ENCODE measurements at places on chromosomes 2 and 18. TPM values are rescaled to one million over a fixed set of nuclear protein-coding genes. Genes with fewer than 3 reads are reported as not detected.

Gene SMC6
- total RNA-seq: 38.2 TPM

Gene RFTN2
- 8.2 TPM for total RNA-seq

Gene IMPACT
- 66.5 TPM for total RNA-seq

Gene PRKAG3
- total RNA-seq: not detected

Gene SCYGR4
- total RNA-seq: not detected

Gene FBXO48
- total RNA-seq: 2.9 TPM

GRCh38 chr2:74228772-74229171 lies 30.4 kb downstream of the MTHFD2 start:
- no peaks in the 10 kb centered on the region for H3K27me3 ChIP-seq
- DNase-seq: peak; percentile 31
- no peaks in the 10 kb centered on the region for H3K4me1 ChIP-seq
- no peak overlapping the region for H3K27ac ChIP-seq

DNA sequence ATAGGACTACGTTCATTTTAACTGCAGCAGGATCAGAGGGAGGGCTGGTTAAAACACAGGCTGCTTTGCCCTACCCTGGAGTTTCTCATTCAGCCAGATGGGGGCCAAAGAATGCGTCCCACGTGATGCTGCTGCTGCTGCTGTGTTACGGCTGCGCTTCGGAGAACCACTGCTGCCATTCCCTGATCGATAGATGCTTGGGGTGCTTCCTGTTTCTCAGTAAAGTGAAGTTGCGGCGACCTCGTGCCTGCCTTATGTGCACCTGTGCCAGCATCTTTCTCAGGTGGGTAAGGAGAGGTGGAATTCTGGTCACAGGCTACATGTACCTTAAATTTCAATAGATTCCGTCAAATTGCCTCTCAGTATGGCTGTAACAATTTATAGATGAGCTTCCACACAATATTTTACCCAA lies 24.7 kb upstream of the TOGARAM2 start:
- no peak overlapping the region for H3K27ac ChIP-seq
- peak overlapping the region; percentile 8 for H3K4me3 ChIP-seq
- peaks cover 26% of the 10 kb centered on the region for H3K4me1 ChIP-seq

GRCh38 chr2:242053921-242054320 lies 184.4 kb downstream of the RTP5 start:
- no peak overlapping the region for H3K27ac ChIP-seq
- no peaks in the 10 kb centered on the region for H3K36me3 ChIP-seq
- peaks cover 60% of the 10 kb centered on the region for H3K27me3 ChIP-seq

- no peak overlapping the region for H3K4me3 ChIP-seq
- H3K36me3 ChIP-seq: no peaks in the 10 kb centered on the region
- H3K27me3 ChIP-seq: no peaks in the 10 kb centered on the region
- DNase-seq: peak; percentile 66
- H3K27ac ChIP-seq: no peak overlapping the region
- H3K4me1 ChIP-seq: no peaks in the 10 kb centered on the region
Measured at GRCh38 chr2:237154082-237154638, 68.5 kb downstream of the COPS8 start.

GRCh38 chr2:134275058-134275862 lies 21.4 kb downstream of the MGAT5 start:
- H3K36me3 ChIP-seq: no peaks in the 10 kb centered on the region
- no peak for DNase-seq
- no peak overlapping the region for H3K4me3 ChIP-seq
- no peaks in the 10 kb centered on the region for H3K4me1 ChIP-seq
- no peak overlapping the region for H3K27ac ChIP-seq

DNA sequence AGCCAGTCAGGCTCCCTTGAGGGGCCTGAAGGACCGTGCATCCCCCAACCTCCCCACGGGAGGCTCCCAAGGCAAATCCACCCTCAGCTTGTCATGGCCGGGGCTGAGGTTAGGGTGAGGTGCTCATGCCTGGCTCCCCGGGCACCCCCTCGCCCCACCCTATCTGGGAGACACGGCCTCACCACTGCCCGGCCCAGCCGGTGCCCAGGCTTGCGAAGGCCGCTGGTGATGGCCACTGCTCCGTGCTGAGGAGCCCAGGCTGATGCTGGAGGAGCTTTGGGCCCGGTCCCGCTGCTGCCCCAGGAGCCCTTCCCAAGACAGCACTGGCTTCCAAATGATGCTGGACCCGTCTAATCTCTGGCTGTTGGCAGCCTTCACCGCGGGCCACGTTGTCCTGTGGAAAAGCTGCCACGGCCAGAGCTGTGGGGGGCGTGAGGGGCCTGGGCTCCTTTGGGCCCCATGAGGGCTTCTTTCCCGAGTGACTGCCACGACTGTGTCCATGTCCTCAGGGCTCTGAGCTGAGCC lies 135.7 kb upstream of the CTDP1 start:
- no peaks in the 10 kb centered on the region for H3K27me3 ChIP-seq
- peaks cover 4% of the 10 kb centered on the region for H3K4me1 ChIP-seq
- H3K36me3 ChIP-seq: no peaks in the 10 kb centered on the region
- H3K4me3 ChIP-seq: no peak overlapping the region
- no peak for DNase-seq

- no peak for DNase-seq
- H3K27me3 ChIP-seq: peaks cover 25% of the 10 kb centered on the region
- no peak overlapping the region for H3K4me3 ChIP-seq
- no peak overlapping the region for H3K27ac ChIP-seq
- no peaks in the 10 kb centered on the region for H3K36me3 ChIP-seq
- H3K4me1 ChIP-seq: peaks cover 11% of the 10 kb centered on the region
Measured at GRCh38 chr2:60739156-60739555, 16.9 kb upstream of the PAPOLG start.

GRCh38 chr2:30577151-30577550 lies 130.1 kb downstream of the LCLAT1 start:
- no peaks in the 10 kb centered on the region for H3K36me3 ChIP-seq
- no peaks in the 10 kb centered on the region for H3K27me3 ChIP-seq
- no peak overlapping the region for H3K4me3 ChIP-seq

GRCh38 chr18:79851489-79851888 lies 53.8 kb downstream of the KCNG2 start:
- H3K27ac ChIP-seq: no peak overlapping the region
- DNase-seq: no peak
- peaks cover 12% of the 10 kb centered on the region for H3K27me3 ChIP-seq
- H3K4me3 ChIP-seq: no peak overlapping the region

DNA sequence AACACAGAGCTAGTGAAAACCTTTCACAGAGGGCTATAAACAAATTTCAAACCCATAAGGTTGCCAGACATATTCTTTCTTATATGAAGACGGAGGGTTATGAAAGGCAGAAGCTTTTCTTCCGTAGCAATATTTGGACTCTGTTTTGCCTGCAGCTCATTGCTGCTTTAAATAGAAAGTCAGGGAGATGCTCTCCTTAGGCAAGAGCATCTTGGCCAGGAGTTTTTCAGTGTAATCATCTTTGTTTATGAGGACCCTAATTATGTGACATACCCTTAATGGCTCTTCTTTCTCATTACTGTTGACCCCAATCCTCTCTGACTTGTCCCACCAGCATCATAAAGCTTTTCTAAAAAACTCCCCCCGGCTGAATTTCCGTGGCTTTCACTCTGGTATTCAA lies 433.4 kb upstream of the NRXN1 start:
- no peaks in the 10 kb centered on the region for H3K27me3 ChIP-seq
- no peak for DNase-seq
- H3K4me3 ChIP-seq: no peak overlapping the region

- no peak for DNase-seq
- H3K4me1 ChIP-seq: no peaks in the 10 kb centered on the region
- H3K4me3 ChIP-seq: no peak overlapping the region
- no peaks in the 10 kb centered on the region for H3K27me3 ChIP-seq
- no peaks in the 10 kb centered on the region for H3K36me3 ChIP-seq
Measured at GRCh38 chr2:101234169-101234938, 18.3 kb upstream of the CNOT11 start.

DNA sequence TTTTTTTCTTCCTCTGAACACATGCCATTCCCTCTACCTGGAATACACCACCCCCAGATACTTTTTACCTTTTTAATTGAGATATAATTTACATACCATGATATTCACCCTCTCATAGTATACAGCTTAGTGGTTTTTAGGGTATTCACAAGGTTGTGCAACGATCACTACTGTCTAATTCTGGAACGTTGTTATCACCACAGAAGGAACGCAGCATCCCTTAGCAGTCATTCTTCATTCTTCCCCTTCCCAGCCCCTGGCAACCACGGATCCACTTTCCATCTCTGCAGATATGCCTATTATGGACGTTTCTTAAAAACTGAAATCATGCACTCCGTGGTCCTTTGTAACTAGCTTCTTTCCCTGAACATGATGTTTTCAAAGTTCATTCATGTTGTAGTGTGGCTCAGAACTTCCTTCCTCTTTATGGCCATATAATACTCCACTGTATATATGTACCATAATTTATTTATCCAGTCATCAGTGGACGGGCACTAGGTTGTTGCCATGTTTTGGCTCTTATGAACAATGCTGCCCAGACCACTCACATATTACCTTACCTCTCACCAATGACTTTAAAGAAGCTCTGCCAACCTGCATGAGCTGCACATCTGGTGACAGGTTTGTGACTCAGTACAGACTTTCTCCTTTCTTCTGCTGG lies 168.9 kb downstream of the CTIF start:
- no peak overlapping the region for H3K27ac ChIP-seq
- no peak for DNase-seq
- H3K27me3 ChIP-seq: no peaks in the 10 kb centered on the region
- H3K36me3 ChIP-seq: no peaks in the 10 kb centered on the region
- H3K4me1 ChIP-seq: peaks cover 9% of the 10 kb centered on the region

GRCh38 chr2:239268549-239268948 lies 132.3 kb downstream of the HDAC4 start:
- H3K27me3 ChIP-seq: no peaks in the 10 kb centered on the region
- H3K4me3 ChIP-seq: no peak overlapping the region
- no peak for DNase-seq
- peaks cover 27% of the 10 kb centered on the region for H3K4me1 ChIP-seq
- no peaks in the 10 kb centered on the region for H3K36me3 ChIP-seq

DNA sequence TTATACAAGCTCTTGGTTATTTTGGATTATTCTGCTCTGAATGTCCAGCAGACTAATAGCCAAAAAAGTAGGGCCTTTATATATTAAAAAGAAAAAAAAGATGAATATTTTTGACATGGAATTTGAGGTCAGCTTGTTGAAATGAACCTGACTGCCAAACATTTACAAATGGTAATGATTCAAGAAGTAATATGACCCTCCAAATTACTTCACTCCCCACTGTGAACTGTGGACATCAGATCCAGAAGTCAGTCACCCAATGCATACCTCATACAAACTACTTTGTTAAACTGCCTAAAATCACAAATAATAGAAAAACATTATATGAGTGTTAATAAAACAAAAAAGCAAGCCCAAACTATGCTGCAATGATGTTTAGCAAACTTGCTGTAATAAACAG lies 10.0 kb downstream of the EPG5 start:
- H3K27ac ChIP-seq: no peak overlapping the region
- DNase-seq: no peak
- H3K4me1 ChIP-seq: no peaks in the 10 kb centered on the region
- H3K4me3 ChIP-seq: no peak overlapping the region
- no peaks in the 10 kb centered on the region for H3K36me3 ChIP-seq

Measured in neural progenitor cell (in vitro differentiated cells).